Gastrocnemius medialis (tissue), 4 donors: ENCODE measurements at places on chromosomes 6 and 20. TPM values are rescaled to one million over a fixed set of nuclear protein-coding genes. Genes with fewer than 3 reads are reported as not detected.

GRCh38 chr20:376750-377149 lies 3.8 kb upstream of the TRIB3 start:
- no peaks in the 10 kb centered on the region for H3K36me3 ChIP-seq
- peaks cover 15% of the 10 kb centered on the region for H3K4me1 ChIP-seq
- H3K27ac ChIP-seq = no peak overlapping the region
- peaks cover 18% of the 10 kb centered on the region for H3K27me3 ChIP-seq

DNA sequence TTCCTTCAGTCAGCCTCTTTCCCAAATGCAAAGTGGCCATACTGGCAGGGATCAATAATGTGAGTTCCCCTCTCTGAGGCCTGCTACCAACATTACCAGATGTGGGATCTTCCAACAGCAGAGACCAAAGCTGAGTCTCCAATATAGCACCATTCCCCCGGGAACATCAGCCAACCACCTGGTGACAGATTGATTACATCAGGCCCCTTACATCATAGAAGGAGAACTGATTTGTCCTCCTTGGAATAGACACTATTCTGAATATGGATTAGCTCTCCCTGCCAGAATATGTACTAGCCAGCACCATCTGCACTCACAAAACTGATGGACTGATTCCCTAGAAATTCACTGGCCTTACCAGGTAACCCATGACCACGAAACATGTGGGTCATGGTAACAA lies 61.9 kb upstream of the CARMIL1 start:
- H3K4me3 ChIP-seq = no peak overlapping the region
- H3K4me1 ChIP-seq = no peaks in the 10 kb centered on the region
- no peak for DNase-seq
- H3K36me3 ChIP-seq = no peaks in the 10 kb centered on the region
- H3K27me3 ChIP-seq = no peaks in the 10 kb centered on the region

DNA sequence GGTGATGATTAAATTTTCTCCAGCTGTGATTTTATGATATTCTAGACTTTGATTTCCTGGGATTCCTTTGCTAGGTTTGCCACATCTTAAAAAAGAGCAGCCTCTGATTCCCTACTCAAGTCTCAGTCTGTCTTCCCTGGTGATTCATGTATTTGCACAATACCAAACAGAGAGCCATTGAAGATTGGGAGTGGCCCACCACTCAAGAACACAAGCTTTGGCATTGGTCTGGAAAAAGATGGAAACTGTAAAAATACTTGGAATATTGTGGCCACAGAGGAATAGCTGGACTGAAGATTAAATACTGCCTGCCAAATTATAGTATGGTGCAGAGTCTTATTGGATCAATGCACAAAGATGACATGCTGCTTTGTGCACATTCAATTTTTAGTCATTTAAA lies 32.9 kb downstream of the PTCHD4 start:
- H3K27me3 ChIP-seq = no peaks in the 10 kb centered on the region
- no peak for DNase-seq
- H3K36me3 ChIP-seq = no peaks in the 10 kb centered on the region
- no peak overlapping the region for H3K4me3 ChIP-seq
- H3K4me1 ChIP-seq = no peaks in the 10 kb centered on the region

DNA sequence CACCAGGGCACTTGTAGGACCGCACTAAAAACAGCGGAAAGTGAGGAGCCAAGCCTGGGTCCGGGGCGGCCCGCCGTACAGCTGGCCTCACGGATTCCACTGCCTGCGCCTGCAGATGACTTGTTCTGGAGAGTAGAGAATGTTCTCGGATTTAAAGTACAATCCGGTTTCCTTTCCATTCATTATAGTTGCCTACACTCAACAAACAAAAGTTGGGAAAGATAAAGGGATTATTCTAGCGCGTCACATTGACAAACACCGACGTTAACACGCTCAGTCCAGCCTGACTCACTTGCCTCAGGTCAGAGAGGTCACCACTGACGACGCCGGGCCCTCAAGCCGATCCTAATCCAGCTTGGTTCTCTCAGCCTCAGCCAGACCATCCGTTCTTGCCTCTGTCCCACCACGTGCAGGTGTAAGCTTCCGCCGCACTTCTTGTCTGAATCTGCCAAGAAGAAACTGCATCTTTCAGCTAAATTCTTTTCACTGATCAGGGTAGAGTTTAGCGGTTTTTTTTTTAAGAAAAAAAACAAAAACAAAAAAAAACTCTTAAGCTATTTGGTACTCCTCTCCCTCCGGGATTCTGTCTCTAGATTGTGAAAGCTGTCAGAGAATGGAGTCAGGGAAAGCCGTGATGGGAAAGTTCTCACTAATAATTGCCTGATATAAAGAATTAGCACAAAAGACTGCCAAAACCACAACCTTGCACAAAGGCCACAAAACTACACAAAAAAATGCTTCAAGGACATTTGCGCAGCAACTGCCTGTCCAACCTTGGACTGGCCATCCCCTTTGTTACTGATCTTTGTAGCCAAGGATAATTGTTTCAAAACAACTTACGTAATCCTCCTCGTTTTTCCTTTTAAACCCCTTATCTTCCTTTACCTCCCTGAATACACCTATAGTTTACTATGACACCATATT lies 1.1 kb upstream of the PHF10 start:
- peak; percentile 41 for DNase-seq
- peaks cover 34% of the 10 kb centered on the region for H3K4me1 ChIP-seq
- peak overlapping the region; percentile 86 for H3K4me3 ChIP-seq
- peak overlapping the region; percentile 92 for H3K27ac ChIP-seq
- no peaks in the 10 kb centered on the region for H3K36me3 ChIP-seq

GRCh38 chr20:46312075-46312944 lies 4.0 kb upstream of the CDH22 start:
- no peak overlapping the region for H3K27ac ChIP-seq
- H3K4me3 ChIP-seq = peak overlapping the region; percentile 31
- H3K27me3 ChIP-seq = peaks cover 72% of the 10 kb centered on the region
- no peak for DNase-seq
- no peaks in the 10 kb centered on the region for H3K36me3 ChIP-seq
- H3K4me1 ChIP-seq = peaks cover 13% of the 10 kb centered on the region

DNA sequence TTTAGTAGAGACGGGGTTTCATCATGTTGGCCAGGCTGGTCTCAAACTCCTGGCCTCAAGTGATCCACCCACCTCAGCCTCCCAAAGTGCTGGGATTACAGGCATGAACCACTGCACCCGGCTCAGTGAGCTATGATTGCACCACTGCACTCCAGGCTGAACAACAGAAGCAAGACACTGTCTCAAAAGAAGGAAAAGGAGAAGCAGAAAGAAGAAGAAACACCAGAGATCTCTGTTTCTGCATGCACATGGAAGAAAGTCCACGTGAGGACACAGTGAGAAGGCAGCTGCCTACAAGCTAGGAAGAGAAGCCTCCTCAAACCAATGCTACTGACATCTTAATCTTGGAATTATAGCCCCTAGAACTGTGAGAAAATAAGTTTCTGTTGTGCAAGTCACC lies 16.0 kb downstream of the ECT2L start:
- H3K36me3 ChIP-seq = no peaks in the 10 kb centered on the region
- no peak for DNase-seq
- H3K27me3 ChIP-seq = no peaks in the 10 kb centered on the region
- H3K27ac ChIP-seq = no peak overlapping the region

DNA sequence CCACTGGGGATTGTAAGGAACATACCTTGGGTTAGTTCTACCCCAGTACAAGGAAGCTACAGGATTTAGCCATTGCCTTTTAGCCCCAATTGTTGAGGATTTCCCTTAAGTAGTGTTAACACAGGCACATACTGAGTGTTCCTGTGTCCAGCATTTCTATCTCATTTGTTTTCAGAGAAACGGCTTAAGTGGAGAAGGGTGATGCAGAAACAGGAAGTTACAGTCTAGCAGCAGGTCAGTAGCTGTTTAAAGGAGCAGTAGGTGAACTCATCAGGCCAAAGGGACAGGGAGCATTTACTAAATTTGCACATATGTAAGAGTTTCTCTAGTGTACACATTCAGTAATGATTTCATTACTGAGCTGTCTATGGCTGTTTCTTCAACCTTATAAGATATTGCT lies 644.2 kb upstream of the GJE1 start:
- H3K27ac ChIP-seq = no peak overlapping the region
- no peak for DNase-seq
- no peak overlapping the region for H3K4me3 ChIP-seq
- H3K27me3 ChIP-seq = no peaks in the 10 kb centered on the region
- no peaks in the 10 kb centered on the region for H3K36me3 ChIP-seq
- H3K4me1 ChIP-seq = peaks cover 12% of the 10 kb centered on the region

- H3K27me3 ChIP-seq = no peaks in the 10 kb centered on the region
- no peak overlapping the region for H3K4me3 ChIP-seq
- DNase-seq = peak; percentile 1
- no peak overlapping the region for H3K27ac ChIP-seq
- peaks cover 30% of the 10 kb centered on the region for H3K4me1 ChIP-seq
- peaks cover 21% of the 10 kb centered on the region for H3K36me3 ChIP-seq
Measured at GRCh38 chr20:49889935-49890333, 25.4 kb downstream of the SPATA2 start.

GRCh38 chr20:53412577-53413185 lies 181.0 kb downstream of the ZNF217 start:
- H3K4me3 ChIP-seq = no peak overlapping the region
- H3K27me3 ChIP-seq = no peaks in the 10 kb centered on the region

DNA sequence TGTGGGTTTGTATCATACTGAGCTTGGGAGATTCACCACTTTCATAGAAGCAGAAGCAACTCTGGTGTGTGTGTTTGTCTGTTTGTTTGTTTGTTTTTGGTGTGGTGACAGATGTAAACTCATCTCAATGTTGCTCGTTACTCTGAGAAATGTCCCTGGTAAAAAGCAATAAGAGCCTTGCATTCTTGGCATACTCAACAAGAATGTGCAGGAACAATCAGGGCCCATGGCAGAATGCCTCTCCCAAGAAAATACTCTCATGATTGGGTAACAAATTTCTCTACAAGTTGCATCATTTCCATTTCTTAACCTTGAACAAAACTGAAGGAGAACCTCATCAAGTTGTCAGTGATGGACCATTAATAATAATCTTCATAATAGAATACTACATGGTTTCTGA lies 43.0 kb upstream of the PKHD1 start:
- peaks cover 1% of the 10 kb centered on the region for H3K4me1 ChIP-seq
- H3K27me3 ChIP-seq = no peaks in the 10 kb centered on the region
- no peak overlapping the region for H3K4me3 ChIP-seq
- no peaks in the 10 kb centered on the region for H3K36me3 ChIP-seq
- no peak for DNase-seq

- no peaks in the 10 kb centered on the region for H3K36me3 ChIP-seq
- H3K27ac ChIP-seq = no peak overlapping the region
- peaks cover 75% of the 10 kb centered on the region for H3K4me1 ChIP-seq
- DNase-seq = no peak
- no peak overlapping the region for H3K4me3 ChIP-seq
Measured at GRCh38 chr6:139147628-139148027, 12.7 kb downstream of the HECA start.

DNA sequence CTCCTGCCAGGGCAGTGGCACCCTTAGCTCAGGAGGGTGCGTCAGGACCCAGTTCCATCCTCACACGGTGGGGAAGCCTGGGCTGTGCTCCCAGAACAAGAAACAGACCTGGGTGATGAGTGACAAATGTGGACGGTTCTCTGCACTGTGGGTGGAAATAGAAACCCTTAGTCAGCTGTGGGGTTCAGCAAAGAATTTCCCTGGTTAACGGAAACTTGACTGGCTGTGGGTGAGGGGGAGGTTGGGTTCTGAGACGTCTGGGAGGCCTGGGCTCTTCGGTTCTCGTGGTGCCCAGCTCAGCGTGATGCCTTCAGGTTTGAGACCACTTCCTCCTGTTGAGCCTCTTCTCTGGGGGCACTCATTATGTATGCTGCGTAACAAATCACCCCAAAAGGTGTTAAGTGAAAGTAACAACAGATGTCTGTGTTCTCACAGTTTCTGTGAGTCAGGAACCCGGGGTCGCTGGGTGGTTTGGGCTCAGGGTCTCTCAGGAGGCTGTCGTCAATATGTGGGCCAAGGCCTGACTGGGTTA lies 53.1 kb upstream of the FAM83D start:
- no peak for DNase-seq
- no peaks in the 10 kb centered on the region for H3K27me3 ChIP-seq

DNA sequence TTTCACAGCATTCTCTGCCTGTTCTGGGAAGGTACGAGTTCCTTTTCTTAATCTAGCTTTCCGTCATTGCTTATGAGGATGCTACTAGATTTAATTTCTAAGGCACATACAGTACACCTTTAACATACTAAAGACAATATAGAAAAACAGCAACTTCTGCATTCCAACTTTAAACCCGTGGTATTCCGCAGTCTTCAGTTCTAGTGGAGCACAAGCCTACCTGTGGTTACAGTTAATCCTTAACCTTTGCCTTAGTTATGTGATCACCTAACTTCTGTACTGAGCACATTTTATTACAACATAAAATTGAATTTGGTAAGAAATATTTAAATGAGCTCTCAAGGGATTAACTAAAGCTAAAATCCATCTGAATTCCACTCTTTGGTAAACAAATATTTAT lies 289.5 kb downstream of the BTBD9 start:
- H3K27me3 ChIP-seq = no peaks in the 10 kb centered on the region
- DNase-seq = no peak
- H3K36me3 ChIP-seq = no peaks in the 10 kb centered on the region

DNA sequence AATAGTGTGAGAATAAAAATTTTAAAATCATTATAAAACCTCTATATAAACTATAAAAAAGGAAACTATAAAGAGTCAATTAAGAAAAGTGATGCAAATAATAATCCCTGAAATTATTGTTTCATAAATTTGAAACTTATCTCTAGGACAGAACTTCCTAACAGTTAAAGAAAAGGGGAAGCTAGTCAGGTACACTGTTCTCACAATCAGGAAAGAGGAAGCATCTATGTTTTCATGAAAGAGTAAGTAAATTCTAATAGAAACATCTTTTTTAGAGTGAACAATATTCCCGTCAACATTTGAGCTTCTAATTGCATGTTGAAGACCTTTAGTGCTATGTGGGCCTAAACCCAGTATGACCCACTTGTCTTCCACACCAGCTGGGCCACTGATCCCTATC lies 1.2 kb upstream of the ADGRF1 start:
- no peak overlapping the region for H3K27ac ChIP-seq
- H3K4me3 ChIP-seq = no peak overlapping the region
- no peak for DNase-seq
- H3K36me3 ChIP-seq = no peaks in the 10 kb centered on the region

DNA sequence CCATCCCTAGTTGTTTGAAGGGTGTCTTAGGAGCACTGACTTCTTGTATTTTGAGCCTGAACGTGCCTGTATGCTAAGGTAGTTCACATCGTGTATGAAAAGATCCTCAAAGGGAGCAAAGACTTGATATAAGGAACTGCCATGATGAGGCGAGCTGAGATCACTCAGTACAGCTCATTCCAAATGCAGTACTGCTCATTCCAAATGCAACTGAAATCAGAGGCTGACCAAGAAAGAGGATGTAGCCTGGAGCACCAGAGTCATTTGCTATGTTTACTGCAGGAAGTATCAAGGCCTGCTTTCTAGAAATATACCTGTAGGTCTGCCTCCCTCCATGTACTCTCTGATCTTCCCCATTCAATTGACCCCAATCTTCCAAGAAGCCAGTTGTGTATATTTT lies 832.2 kb downstream of the EYS start:
- DNase-seq = no peak
- H3K4me1 ChIP-seq = no peaks in the 10 kb centered on the region
- H3K27ac ChIP-seq = no peak overlapping the region

Gene RANBP9
- total RNA-seq = 67.4 TPM

Gene OTOR
- not detected for total RNA-seq

Gene TNFRSF6B
- total RNA-seq = 4.4 TPM

Gene UST
- total RNA-seq = 2.3 TPM

Gene RNF39
- not detected for total RNA-seq
